ENCODE measurements at places on chromosomes 2 and 18.

- DNase-seq = no peak
These were observed 26.1 kb upstream of the STAT4 start for GRCh38 chr2:191176801-191177438.

GRCh38 chr2:28360718-28361293, 31.9 kb upstream of the FOSL2 start:
- DNase-seq = no peak

DNA sequence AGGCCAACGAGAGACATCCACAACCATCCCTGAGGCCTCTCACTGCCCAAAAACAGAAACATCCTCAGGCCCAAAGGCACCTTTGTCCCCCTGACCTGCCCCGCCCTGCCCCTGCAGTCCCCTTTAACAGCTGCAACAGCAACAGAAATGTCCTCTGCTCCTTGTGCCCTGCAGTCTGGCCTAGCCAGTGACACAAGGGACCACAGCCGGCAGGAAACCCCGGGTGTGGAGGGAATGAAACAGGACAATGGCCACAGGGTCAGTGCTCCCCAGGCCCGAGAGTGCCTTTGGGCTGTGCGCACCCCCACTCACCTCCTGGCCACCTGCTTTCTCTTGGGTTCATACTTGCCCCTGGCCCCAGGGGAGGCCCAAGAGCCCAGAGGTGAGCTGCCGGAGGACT, 35.6 kb downstream of the SNED1 start:
- no peak for DNase-seq

- DNase-seq = peak; percentile 90
These were observed 81.5 kb upstream of the PPM1B start for GRCh38 chr2:44087036-44087713.

GRCh38 chr2:218856167-218856895, 3.3 kb upstream of the WNT6 start:
- DNase-seq = no peak

GRCh38 chr18:79685971-79686370, 6.4 kb downstream of the CTDP1 start:
- no peak for DNase-seq

- DNase-seq = no peak
These were observed 18.2 kb downstream of the SLC4A1AP start for GRCh38 chr2:27681841-27682240.

DNA sequence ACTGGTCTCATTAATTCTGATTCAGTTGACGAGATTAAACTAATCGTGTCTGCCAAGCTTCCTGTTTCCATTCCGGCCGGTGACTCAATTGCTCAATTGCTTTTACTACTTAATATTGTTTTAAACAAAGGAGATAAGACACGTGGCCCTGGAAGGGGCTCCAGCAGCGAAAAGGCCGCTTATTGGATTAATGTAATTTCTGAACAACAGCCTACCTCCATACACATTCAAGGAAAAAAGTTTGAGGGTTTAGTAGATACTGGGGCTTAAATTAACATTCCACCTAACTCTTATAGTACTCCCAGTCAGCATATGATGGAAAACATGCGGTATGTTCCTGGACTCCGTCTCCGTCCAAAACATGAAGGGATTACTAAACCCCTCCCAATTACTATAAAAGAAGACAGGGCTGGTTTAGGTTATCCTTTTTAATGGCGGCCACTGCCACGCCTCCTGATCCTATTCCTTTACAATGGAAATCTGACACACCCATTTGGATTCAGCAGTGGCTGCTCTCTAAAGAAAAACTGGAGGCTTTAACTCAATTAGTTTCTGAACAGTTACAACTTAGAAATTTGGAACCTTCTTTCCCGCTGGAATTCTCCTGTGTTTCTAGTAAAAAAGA, 27.1 kb downstream of the VPS54 start:
- DNase-seq = no peak

- no peak for DNase-seq
These were observed 1130.3 kb upstream of the CDH2 start for GRCh38 chr18:29307231-29307630.

GRCh38 chr2:103615611-103616105, 853.8 kb downstream of the TMEM182 start:
- DNase-seq = no peak

DNA sequence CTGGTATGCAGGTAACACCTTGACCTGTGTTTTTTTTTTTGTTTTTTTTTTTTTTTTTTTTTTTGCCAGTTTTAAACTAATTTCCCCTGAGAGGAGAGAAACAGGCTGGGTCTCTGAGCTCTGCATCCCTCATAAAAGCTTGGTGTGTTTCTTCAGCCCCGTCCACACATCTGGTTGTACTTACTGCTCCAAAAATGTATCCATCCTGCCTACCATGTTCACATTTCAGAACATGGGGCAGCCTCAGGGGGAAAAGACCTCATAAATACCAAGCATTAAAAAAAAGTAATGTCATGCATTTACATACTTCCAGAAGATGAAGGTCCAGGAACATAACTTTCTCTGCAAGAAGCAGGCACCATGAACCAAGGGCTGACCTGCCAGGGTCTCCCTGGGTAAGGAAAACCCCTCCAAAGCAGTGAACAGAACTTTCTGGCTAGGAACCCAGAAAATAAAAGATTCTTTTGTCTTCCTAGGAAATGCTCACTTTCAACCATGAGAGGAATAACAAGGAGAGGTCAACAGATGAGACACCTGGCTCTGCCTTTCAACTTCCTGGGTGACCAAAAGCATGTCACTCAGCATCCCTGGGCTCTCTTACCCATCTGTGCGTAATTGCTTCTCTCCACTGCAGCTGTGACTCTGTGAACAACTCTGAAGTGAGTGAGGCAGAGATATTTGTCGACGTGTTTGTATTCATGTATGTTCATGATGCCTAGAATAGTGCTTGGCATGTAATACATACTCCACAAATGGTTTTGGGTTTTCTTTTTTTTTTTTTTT, 118.6 kb downstream of the MCFD2 start:
- DNase-seq = no peak

DNA sequence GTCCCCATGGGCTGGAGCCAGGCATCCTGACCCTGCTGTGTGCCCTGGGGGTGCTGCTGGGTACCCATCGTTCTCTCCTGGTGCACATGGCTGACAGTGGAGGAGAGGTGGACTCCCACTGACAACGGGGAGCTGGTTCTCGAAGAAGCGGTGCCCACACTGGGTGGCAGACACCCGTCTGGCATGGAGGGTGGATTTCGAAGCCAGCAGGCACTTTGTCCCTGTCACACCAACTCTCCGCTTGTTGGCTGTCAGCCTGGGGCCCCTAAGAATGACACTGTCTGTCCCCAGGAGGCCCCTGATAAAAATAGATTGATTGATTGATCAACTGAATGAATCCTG, 55.4 kb downstream of the RTP5 start:
- DNase-seq = peak; percentile 38

GRCh38 chr2:140695155-140695554, 1435.7 kb downstream of the LRP1B start:
- DNase-seq = no peak

DNA sequence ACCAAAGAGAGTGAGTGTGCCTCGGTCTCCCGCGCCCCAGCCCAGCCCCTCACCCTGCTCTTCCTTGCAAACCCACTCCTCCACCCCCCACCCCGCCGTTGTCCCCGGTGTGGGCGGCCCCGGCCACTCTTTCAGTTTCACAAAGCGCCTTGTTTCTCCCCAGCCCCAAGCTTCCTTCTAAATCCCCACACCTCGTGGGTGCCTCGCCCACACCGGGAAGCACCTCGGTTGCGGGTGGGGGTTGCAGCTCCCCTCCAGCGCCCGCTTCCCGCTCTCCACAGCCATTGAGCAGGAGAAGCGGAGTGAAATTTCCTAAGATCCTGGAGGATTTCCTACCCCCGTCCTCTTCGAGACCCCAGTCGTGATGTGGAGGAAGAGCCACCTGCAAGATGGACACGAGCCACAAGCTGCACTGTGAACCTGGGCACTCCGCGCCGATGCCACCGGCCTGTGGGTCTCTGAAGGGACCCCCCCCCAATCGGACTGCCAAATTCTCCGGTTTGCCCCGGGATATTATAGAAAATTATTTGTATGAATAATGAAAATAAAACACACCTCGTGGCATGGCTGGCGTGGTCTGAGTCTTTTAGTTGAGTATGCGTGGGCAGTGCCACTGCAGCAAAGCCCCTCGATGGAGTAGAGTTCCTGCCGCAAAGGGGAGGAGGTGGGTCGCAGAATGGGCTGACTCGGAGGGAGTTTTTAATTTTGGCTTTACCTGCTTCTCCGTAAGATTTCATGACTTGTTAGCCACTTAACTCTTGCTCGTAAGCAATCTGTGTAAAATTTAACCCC, 848 bp downstream of the TMSB10 start:
- DNase-seq = peak; percentile 54

DNA sequence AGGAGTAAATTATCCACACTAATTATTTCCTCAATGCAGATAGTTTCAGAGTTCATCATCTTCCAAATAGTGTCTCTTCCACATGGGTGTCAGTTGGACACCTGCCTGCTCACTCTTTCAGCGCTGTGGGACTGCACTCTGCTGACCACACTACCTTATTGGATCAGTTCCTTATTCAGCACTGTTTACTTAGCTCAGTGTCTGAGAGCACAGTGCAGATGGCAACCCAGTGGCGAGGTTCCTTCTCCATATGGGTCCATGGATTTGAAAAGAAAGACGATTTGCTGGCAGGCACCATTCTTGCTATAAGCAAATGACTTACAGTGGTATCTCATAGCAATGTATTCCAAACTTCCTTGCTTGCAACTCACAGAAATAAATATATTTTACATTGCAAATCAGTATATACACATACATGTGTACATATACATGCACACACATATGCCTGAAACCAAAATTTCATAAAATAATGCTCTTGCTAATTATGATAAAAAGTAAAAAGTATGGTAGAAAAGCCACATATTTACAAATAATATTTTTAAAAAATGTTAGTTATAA, 354.8 kb downstream of the INSIG2 start:
- DNase-seq = no peak

DNA sequence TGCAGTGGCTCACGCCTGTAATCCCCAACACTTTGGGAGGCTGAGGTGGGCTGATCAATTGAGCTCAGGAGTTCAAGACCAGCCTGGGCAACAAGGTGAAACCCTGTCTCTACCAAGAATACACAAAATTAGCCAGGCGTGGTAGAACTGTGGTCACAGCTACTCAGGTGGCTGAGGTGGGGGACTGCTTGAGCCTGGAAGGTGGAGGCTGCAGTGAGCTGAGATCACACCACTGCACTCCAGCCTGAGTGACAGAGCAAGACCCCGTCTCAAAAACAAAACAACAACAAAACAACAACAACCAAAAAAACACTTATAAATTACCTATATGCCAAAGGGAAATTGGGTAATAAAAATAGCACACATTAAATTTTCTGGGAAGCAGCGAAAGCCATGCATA, 141.6 kb downstream of the HDAC4 start:
- no peak for DNase-seq

GRCh38 chr2:1837022-1837421, 92.7 kb upstream of the PXDN start:
- no peak for DNase-seq

DNA sequence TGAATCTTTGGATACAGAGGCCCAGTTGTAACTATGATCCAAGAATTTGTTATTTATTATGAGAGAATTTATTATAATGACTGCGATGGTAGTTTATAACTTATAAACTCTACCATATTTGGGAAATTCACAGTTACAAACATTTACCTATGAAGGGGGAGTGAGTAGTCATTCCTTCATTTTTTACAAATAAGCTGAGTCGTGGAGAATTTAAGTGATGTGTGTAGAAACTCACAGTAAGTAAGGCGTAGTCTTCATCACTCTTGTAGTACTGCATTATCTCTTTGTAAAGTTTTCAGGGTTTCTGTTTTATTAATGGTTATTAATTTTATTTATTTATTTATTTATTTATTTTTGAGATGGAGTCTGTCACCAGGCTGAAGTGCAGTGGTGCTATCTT, 13.5 kb downstream of the CREB1 start:
- no peak for DNase-seq

DNA sequence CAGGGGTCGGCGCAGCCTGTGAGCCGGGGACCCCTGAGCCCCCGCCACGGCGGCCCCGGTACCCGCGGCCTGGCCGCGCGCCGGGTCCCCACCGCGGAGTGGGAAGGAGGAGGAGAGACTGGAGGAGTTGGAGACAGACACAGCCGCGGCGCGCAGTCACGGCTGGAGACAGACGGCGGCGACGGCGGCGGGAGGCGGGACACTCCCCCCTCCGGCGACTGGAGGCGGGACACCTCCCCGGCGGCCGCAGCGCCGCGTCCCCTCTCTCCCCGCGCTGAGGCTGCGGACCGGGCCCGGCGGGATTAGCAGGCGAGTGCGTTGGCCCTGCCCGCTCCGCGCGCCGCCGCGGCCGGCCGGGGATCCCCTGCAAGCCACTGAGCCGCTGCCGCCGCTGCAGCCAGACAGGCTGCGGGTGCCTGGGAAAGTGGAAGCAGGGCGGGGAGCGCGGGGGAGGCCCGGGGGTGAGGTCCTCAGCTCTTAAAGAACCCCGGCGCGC, 1.0 kb upstream of the LDLRAD4 start:
- peak; percentile 81 for DNase-seq

DNA sequence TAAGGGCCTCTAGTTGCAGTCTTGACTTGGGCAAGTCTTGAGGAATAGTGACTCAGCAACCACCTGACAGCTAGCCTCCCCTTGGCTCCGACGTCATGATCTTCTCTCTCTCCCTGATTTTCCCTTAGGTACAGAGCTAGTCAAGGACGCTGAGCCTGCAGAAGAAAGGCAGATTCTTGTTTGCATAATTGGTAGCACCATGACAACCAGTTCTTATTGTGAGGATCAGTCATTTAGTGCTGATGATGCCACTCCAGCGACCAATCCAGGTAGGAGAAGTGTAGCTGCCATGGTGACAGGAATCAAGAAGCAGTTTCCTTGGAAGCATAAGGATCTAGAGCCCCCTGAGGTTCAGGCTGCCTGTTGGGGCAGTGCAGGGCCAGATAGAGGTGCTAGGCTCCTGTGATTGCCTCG, 2.8 kb upstream of the RESP18 start:
- DNase-seq = no peak

Measured in pancreas (tissue), 10 donors.